Activated CD8-positive, alpha-beta memory T cell treated with anti-CD3 and anti-CD28 coated beads, Interleukin-2, amount 50 U/mL, for 4 hours (primary cell): ENCODE measurements at places on chromosomes 4 and X.

GRCh38 chr4:73653695-73654106, 33.5 kb upstream of the RASSF6 start:
- DNase-seq = no peak

- no peak for DNase-seq
Measured at GRCh38 chr4:82811838-82812341, 13.3 kb upstream of the SCD5 start.

- no peak for DNase-seq
Measured at GRCh38 chr4:12221031-12221430, 792.3 kb upstream of the HS3ST1 start.

DNA sequence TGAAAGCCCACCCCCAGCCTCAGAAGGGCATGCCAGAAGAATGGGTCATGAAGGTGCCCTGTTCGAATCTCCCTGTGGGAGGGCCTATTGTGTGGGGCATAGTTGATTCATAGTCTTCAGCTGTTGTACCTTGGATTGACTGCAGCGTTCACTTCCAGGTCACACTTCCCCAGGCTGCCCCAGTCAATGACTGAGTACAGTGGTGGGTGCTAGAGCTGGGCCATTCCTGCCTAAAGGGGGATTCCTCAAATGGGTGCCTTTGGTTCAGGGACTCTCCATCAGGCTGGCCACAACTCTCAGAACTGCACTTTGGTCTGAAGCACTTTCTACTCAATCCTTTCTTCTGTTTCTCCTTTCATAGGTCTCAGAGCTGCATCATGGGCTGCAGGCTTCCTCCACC, 35.0 kb upstream of the RASGEF1B start:
- DNase-seq = no peak

- no peak for DNase-seq
Measured at GRCh38 chr4:128979934-128980333, 113.4 kb downstream of the SCLT1 start.

- no peak for DNase-seq
Measured at GRCh38 chr4:184384056-184384809, 90.1 kb downstream of the IRF2 start.
